CD14-positive monocyte (primary cell): ENCODE measurements at places on chromosomes 6 and 20. TPM values are rescaled to one million over a fixed set of nuclear protein-coding genes. Genes with fewer than 3 reads are reported as not detected.

CTCFL gene
- not detected for polyA plus RNA-seq

TPMT gene
- polyA plus RNA-seq, result 33.1 TPM

OLIG3 gene
- polyA plus RNA-seq, result not detected

NSFL1C gene
- polyA plus RNA-seq, result 52.8 TPM

CD109 gene
- 0.17 TPM for polyA plus RNA-seq

SIRPB2 gene
- 136 and 174 TPM in 2 replicates for polyA plus RNA-seq

MC3R gene
- polyA plus RNA-seq, result not detected in 2 replicates

TREML2 gene
- 4.1 and 4.2 TPM in 2 replicates for polyA plus RNA-seq

TCP11 gene
- not detected for polyA plus RNA-seq
